ENCODE measurements at places on chromosomes 5 and 9.

GRCh38 chr9:69391946-69392345 is 66.9 kb downstream of the ENTREP1 start:
- DNase-seq = no peak

- DNase-seq = no peak
Measured at GRCh38 chr5:67528953-67529352, 332.4 kb upstream of the CD180 start.

- no peak for DNase-seq
Measured at GRCh38 chr9:3893519-3893918, 367.7 kb upstream of the RFX3 start.

DNA sequence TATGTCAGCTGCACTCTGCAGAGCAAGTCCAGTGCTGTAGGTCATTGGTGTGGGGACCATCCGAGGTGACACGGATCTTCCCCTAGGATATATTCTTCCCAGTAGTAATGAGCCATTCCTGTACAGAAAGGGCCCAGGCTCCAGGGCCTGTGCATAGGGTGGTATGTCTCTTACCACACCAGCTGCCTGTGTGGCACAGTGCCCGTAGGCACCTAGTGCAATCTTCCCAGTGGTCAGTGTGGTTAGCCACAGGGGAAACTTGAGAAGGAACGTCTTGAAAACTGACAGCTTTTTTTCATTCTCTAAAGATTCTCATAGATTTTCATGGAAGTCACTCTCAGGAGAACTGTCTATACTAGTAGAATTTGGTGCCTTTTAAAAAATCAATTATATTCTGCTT is 39.8 kb downstream of the CYSTM1 start:
- DNase-seq = peak; percentile 85

DNA sequence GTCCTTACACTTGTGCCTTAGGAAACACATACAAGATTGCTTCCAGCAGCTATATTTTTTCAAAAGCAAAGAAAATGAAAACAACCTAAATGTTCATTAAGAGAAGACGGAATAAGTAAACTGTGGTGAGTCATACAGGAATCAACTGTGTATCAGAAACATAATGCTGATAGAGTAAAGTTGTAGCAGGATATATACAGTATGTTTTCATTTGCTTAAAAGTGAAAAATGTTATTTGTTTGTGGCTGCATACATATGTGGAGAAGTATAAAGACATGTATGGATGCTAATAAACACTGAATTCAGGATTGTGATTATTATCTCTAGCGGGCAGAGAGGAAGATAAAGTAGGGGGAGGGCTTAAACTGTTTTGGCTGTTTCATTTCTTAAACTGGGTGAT is 8.3 kb downstream of the DCTN4 start:
- DNase-seq = no peak

- no peak for DNase-seq
Measured at GRCh38 chr5:83428126-83428525, 43.4 kb upstream of the VCAN start.

GRCh38 chr5:95969651-95970358 is 8.2 kb upstream of the ELL2 start:
- DNase-seq = no peak

GRCh38 chr9:94801681-94802080 is 75.2 kb downstream of the AOPEP start:
- DNase-seq = peak; percentile 81

GRCh38 chr5:172097356-172097755 is 90.7 kb downstream of the STK10 start:
- DNase-seq = no peak

DNA sequence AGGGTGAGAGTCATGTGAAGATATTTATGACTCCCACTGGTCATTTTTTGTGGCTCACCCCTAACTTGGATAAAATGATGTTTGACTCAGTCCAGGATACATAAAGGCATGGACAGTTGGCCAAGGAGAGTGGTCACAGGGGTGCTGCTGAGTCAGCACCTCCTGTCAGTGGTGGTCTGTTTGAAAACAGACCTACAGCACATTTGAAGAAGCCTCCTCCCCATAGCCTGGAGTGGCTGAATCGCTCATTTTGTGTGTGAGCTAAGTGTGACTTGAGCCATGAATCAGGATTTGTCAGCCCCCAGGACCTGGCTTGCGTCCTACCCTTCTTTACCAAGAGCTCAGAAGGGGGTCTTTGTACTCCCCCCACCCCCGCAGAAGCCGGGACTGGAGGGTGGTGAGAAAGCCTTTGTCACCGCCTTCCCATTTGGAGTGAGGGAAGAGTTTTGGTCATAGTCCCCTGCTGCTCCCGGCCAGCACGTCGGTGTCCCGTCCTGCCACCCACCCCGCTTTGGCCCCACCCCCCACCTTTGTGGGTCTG is 35.6 kb downstream of the TRIO start:
- peak; percentile 85 for DNase-seq

DNA sequence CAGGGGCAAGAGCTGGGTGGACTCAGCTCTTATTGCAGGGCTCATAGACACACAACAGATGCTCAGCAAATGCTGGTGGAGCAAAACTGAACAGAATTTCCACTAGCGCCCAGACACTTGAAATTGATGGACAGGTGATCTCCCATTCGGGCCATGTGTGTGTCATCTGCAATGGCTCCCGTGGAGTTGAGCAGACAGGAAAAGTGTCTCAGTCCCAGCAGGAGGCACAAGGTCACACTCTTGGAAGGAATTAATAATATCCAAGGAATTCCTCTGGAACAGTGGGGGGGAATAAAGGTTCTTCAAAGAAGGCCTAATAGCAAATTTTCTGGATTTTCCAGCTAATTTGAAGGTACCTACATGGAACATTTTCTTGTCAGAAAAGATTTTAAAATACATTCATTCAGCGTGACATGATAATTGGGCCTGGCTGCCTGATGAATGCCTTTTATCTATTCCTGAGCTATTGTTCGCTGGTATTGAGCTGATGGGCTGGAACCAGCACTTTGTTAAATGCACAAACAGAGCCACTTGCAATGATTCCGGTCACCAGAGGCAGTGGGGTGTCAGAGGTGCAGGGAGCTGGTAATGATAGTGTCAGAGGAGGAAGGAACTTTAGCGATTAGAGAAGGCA is 31.5 kb upstream of the ALDH1B1 start:
- no peak for DNase-seq

DNA sequence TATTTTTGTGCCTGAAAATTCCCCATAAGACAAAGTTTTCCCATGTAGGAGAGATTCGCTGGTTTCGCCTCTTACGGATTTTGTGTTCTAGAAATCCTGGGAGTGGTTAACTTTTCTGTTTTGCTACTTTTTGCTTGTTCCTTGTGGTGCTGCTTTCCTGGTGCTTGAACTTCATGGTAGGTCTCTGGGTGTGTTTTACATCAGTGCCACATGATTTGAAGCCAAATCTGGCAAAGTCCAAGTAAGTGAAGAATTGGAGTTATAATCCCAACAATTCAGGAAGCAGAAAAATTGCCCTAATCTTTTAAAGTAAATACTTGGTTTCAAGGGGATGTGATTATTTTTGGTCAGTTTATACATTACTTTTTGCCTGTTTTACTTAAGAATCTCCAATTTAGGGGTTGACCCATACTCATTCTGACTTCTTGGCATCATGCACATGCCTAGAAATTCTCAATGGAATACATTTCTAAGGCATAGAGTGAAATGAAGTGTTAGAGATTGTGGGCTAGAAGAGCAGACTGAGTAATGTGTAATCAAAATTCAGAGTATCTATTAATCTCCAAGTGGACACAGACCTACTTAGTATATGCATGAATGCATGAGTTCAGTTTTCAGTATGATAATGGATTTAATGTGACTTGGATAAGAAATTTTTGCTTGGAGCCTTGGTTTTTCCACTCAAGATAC is 189.7 kb downstream of the CSNK1G3 start:
- DNase-seq = peak; percentile 33

DNA sequence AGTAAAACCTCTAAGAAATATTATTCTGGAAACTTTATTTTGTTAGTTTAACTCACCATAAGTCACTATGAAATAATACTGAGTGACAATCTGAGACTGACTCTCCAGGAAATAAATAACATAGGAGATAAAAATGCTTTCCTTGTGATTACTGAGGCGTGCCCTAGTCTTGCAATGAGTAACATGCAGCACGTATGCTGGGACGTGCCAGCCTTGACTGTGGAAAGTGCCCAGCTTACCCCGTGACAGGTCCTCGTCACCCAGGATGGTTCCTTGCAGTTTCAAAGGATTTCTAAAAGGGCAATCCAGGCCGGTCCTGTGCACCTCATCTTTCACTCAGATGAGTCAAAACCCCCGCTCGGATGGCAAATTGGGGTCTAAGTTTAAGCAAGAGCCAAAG is 720.8 kb upstream of the ADAMTS16 start:
- no peak for DNase-seq

DNA sequence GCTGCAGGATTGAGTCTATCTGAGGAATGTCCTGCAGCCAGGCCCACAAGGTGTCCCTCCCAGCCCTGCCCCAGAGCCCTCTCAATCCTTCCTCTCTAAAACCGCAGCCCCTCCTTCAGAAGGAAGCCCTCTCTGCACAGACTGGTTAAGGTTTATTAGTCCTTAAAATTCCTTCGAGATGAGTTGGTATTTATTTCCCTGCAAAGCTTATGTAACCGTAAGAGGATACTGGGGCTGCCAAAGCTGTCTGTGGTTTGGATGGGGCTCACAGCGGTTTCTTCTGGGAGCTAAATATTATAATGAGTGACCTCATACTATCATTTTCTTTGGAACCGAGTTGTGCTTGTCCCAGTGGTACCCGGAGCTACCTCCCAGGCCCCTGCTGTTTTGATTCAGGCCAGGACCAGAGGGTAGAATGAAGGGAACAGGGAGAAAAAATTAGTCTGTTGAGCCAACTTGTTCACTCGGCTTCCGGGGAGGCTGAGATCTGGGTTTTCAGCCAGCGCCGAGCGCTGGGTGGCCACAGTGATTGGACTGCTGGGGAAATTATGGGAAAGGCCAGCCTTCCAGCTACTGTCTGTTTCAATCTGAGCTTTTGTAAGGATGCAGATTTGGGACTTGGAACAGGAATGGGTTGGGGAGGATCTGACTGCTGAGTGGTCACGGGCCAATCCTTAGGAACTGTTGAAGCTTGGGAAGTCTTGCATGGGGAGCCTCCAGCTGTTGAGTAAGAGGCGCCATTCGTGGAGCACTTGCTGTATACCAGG is 107.5 kb downstream of the NDFIP1 start:
- DNase-seq = peak; percentile 98

DNA sequence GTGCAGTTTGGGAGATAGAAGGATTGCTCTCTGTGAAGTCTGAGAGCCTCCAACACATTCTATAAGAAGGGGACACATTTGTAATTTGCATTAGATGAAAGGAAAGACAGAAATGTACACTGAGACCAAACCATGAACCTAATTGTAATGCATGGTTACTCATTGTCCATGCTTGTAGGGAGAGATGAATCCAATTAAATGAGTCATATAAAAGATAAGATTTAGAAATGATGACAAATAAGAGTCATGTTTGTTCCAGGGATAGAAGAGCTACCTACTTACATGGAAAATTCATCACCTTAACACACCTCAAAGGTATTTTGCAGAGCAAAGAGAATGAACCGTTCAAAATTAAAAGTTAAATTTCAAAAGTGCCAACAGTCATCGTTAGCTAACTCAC is 85.1 kb downstream of the FBXL7 start:
- DNase-seq = peak; percentile 21

DNA sequence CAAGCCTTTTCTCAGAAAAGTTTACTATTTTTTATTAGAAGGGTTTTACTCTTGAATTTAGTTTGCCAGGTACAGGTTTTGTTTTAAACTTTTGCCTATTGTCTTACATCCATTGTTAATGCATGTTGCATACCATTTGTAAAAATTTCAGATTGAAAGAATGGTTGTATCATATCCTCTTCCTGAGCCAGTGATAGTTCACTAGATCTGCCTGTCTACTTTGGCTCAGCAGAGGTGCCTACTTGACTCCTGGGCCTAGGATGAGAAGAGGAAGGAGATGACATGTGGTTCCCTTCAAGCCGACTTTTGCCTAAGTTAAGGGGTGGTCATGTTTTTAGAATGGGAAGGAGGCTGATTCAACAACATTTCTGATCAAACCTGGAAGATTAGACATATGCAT is 232.9 kb downstream of the TRPM3 start:
- DNase-seq = no peak

DNA sequence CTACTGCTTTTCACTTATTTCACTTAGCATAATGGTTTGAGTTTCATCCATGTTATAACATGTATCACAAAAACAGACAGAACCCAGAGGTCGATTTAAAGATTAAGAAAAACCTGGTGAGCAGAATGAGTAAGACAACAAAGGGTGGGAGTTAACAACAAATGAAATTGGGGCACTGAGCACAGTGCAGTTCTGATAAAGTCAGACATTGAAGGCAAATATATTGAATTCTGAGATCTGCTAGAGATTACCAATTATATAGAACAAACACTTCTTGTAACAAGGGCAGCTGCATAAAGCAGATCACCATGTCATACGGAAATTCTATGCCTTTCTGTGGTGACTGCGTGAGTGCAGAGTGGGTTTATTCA is 517.3 kb upstream of the RORB start:
- DNase-seq = no peak

- DNase-seq = no peak
Measured at GRCh38 chr9:1913631-1914330, 101.4 kb upstream of the SMARCA2 start.
